ENCODE measurements at places on chromosomes 6 and 20.

DNA sequence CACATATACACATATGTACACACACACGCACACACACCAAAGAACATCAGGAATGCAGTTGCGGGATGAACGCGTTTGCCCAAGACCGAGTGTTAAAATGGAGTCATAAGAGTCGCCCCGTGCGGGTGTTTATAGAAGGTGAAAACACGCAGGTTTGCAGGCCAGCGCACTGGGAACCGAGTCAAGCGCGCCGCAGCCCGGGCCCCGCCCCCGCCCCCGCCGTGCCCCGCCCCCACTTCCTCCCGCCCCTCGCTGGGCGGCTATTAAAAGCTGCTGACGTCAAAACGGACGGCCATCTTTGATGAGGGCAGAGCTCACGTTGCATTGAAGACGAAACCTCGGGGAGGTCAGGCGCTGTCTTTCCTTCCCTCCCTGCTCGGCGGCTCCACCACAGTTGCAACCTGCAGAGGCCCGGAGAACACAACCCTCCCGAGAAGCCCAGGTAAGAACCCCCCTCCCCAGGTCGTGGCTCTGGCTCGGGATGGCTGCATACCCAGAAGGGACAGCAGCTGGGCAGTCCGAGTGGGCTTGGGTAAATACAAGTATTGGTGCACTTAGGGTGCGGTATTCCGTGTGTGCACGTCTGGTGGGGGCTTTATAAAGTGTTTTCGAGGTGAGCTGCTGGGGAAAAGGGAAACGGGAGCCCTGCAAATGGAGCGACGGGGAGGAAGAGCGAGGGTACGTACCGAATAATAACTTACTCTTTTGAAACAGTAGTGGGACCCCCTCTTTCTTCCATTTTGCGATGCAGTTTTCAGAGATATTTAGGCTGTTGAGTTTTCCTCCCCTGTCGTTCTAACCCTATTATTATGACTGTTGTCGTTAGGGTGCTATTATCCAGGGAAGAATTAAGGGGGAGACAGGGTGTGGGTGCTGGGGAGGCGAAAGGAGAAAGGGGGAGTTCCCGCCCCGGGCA is at the start of gene SNAP25:
TSS of gene SNAP25 (plus strand) at position 295 of the 916 bp plus-strand sequence. CDS start 56,662 bp downstream, outside the sequence.
- peak; percentile 21 for DNase-seq

DNA sequence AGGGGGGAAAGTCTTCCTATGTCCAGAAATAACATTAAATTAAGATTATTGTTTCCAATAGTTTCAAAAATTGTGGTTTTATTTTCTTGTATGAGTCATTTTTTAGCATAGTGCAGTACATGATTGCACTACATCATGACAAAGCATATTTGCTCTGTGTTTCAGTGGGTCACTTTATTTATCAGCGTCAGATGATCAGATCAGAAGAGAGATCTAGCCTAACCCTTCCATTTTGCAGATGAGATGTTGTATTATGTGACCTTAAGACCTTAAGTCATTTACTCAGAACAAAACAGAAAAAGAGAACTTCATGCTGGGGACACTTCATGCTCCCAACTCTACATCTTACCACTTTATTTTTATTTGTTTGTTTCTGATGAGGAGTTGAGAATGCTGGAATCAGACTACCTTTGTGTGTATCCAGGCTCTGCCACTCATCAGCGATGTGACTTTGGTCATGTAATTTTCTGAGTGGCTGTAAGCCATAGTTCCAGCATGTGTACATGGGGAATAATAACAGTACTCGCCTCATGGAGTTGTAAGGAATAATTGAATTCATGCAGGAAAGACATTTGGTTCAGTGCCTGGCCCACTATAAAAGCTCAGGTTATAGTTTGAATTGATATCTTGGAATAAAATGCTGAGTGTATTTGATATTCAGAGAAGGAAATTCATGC is 13.5 kb downstream of the EYA4 start:
- no peak for DNase-seq

DNA sequence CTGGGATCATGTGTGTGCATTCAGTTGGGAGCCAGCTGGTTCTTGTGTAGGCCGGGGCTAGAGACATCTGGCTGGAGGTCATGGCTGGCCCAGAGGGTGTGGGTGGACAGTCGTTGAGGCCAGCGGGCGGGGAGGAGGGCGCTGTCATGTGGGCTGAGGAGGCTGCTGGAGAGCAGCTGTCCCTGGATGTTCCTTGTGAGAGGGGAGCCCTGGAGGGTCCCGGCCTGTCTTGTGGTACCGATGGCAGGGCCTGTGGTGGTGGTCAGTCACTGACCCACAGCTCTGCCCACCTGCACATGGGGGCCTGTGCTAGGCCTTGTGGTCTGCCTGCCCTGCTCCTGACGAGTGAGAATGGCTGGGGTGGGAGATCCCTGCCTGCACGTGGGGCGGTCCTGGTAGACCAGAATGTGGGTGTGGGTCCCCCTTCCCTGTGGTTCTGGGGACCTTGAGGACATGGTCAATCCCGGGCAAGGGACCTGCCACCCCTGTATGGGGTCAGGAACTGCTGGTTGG is 1.9 kb upstream of the C20orf204 start:
- no peak for DNase-seq

DNA sequence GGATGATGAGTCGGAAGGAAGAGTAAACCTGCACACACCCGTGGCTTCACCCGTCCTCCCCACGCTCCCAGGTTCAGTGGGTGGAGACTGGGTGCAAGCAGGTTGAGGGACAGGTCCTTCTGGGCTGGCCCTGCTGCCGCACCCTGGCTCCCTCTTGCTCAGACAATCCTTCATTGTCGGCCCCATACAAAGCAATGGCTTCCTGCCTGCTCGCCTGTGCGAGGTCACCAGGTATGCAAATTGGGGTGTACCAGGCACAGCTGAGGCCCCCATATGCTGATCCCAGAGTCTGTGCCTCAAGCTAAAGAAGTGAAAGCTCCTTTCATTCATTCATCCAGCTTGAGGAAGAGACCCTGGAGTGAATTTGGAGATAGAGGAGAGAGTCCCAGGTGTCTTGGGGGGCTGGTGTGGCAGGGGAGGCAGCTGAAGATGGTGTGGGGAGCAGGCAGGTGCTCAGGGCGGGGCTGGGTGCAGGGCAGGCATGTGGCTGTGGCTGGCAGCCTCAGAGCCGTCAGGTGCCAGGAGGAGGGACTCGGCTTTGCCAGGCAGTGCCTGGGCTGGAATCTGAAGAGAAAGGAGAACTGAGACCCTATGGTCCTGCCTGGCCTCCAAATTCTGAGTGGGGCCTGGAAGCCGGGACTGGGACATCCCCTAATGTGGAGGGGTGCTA is 4.7 kb downstream of the SLCO4A1 start:
- DNase-seq, result no peak

GRCh38 chr6:89555031-89555430 is 83.5 kb downstream of the LYRM2 start:
- no peak for DNase-seq

Data from T-helper 9 cell (primary cell).